ENCODE measurements at places on chromosomes 6 and 20.

GRCh38 chr6:149137594-149137993 lies 179.9 kb upstream of the TAB2 start:
- DNase-seq, result no peak

DNA sequence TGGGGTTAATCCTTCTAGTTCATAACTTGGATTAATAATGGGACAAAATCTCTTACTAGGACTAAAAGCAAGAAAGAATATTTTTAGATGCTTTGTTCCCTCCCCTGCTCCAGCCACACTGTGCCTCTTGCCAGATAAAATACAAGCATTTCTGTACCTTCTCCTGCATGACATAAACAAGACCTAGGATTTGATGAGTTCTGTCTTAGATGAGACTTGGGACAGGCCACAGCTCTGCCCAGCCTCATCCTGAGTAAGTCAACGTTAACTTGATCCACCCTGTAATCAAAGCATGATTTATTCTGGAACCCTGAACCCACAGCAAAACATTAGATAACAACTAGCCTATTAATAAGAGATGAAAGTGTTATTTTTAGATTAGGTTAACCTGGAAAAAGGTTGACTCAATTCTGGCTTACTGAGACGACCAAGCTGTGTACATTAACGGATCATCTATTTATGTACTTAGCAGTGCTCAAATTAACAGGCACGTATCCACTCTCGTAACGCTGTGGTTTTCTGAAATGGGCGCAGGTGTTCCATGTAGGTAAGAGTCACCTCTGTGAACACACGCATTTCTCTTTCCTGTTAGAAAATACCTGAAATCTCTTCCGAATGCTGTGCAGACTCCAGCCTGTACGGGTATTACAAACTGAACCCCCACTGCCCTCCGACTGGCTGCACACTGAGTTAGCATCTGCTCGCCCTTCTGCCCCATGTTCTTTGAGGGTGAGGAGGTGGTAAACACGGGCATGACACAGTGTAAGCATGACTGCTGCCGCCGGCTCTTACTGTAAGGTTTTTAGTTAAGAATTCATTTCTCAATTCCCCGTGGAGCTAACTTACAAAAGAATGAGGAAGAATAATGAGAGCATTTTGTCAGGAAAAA lies 132.1 kb upstream of the FOXQ1 start:
- DNase-seq, result no peak

- no peak for DNase-seq
Observed at GRCh38 chr6:25155211-25155610, 124.0 kb upstream of the CARMIL1 start.

DNA sequence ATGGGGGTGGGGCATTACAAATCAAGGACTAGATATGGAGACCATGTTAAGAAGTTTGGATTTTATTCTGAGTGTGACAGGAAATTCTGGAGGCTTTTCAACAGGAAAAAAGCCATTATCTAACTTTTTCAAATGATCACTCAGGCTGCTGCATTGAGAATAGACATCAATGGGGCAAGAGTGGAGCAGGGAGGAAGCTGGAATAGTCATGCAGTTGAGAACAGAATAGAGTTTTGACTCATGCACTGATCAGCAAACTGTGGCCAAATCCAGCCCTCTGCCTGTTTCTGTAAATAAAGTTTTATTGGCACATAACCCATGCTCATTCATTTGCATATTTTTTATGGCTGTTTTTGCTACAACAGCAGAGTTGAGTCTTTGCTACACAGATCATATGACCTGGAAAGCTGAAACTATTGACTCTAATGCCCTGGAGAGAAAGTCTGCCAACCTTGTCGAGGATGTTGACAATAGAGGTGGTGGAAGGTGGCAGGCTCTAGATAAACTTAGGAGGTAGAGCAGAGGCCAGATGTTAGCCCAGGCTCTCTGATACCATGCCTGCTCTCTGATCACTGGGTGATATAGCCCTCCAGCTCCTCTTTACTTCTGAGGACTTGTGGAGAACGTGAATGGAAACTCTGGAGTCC lies 441.8 kb downstream of the PTPRT start:
- DNase-seq, result no peak

GRCh38 chr6:138454981-138455706 lies 44.1 kb downstream of the NHSL1 start:
- DNase-seq, result no peak

DNA sequence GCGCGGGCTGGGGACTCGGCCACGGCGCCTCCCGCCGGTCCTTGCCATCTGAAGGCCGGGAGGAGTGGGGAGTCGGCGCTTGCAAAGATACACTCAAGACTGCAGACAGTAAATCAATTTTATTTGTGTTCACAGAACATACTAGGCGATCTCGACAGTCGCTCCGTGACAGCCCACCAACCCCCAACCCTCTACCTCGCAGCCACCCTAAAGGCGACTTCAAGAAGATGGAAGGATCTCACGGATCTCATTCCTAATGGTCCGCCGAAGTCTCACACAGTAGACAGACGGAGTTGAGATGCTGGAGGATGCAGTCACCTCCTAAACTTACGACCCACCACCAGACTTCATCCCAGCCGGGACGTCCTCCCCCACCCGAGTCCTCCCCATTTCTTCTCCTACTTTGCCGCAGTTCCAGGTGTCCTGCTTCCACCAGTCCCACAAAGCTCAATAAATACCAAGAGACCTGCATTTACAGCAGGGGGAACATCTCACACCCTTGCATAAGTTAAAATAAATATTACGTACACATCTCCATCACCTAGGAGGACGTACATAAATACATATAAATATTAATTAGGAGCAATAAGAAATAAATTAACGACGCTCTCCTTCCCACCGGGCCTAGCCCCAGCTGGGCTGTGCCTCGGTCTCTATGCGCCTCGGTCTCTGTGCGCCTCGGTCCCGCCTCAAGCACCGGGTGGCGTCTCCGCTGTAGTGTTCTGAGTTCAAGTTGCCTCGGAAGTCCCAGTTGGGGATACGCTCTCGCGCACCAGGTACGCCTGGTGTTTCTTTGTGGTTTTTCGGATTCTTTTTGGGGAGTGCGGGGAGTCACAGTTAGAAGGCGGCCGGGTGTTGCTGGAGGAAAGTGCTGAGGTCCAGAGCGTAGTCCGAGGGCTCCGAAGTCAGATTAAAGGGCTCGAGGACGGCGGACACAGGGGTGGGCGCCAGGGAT lies 889 bp upstream of the FLOT1 start:
- DNase-seq, result no peak

GRCh38 chr20:8390037-8390433 lies 258.0 kb downstream of the PLCB1 start:
- DNase-seq, result no peak

GRCh38 chr6:155088856-155089255 lies 93.7 kb downstream of the TIAM2 start:
- no peak for DNase-seq

- DNase-seq, result no peak
Observed at GRCh38 chr20:63940472-63941266, 15.5 kb downstream of the UCKL1 start.

DNA sequence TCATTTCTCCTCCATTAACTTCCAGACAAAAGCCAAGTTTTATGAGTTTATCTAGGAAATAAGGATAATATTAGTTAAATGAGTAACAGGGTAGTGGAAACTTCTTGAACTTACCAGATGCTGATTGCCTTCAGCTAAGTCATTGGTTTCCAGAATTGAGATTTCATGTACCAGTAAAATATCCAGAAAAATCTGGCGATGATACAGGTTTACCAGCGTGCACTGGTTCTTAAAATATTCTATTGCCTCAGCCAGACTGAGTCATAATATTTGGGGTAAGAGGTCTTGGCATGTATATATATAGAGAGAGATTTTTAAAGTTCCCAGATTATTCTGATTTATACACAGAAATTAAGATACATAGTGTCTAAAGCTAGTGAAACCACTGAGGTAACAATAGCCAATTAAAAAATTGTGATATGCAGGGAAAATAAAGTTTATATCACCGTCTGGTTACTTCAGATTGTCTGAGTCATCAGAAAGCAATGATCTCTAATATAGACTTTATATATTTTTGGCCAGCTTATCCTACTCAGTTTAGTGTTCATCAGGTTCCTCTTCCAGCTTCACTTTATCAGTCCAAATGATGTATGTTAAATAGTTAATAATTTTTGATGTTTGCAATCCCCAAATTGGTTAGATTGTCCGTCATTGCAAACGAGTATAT lies 39.5 kb upstream of the SDHAF4 start:
- no peak for DNase-seq

Measured in cortex of kidney (tissue), 1 donor.